ENCODE measurements at places on chromosomes 11 and 22.

- DNase-seq, result no peak
Measured at GRCh38 chr11:15295695-15296094, 181.0 kb downstream of the INSC start.

- no peak for DNase-seq
Measured at GRCh38 chr11:2091112-2091746, 48.0 kb downstream of the IGF2 start.

DNA sequence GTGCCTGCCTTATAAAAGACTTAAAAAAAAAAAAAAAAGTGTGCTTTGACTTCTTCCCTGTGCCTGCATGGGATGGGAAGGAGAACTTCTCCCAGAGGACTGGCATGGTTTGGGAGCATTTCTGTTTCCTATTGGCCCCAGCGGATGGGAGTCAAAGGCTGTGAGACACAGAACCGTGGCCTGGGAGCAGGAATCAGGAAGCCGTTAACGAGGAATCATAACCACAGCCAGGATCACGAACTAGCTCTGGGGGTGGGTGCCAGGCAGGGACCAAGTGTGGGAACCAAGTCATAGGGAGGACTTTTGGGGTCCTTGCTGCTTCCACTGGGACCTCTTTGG lies 526 bp downstream of the C1QTNF6 start:
- no peak for DNase-seq

GRCh38 chr11:69918231-69918937 lies 99.2 kb upstream of the FGF3 start:
- no peak for DNase-seq

GRCh38 chr11:60984636-60985035 lies 13.2 kb downstream of the CD6 start:
- no peak for DNase-seq

- DNase-seq, result no peak
Measured at GRCh38 chr11:45212566-45213315, 66.3 kb downstream of the PRDM11 start.

DNA sequence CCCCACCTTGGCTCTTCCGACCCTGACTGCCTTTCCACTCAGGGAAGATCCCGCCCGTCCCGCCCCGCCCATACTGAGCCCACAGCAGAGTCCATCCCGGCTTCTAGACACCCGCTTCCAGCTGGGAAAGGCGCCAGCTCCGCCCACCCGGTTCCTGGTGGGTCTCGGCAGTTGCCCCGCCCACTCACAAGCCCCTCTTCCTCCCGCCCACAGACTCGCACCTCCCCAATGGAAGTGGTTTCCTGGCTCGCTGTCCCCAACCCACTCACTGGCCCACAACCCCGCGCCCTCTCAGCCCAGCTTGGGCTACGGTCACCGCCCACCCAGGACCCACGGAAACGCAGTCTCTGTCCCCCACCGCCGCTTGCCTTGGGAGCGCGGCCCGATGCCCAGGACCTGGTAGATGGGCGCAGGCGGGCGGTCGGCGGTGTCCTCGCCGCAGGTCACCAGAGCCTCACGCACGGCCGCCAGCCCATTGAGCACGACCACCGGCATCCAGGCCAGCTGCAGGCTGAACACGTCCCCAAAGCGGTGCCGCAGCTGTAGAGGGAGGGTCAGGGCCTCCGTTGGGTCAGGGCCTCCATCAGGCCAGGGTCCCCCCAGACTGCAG lies 22.2 kb upstream of the CYP2D6 start:
- no peak for DNase-seq

- DNase-seq, result no peak
Measured at GRCh38 chr11:128827191-128827893, 39.8 kb downstream of the KCNJ1 start.

GRCh38 chr11:12399355-12399754 lies 22.0 kb downstream of the PARVA start:
- DNase-seq, result no peak

GRCh38 chr22:31239771-31240370 lies 27.8 kb downstream of the LIMK2 start:
- peak; percentile 59 for DNase-seq

- DNase-seq, result no peak
Measured at GRCh38 chr11:72229925-72230763, 5.6 kb downstream of the INPPL1 start.

GRCh38 chr11:126188332-126189108 lies 22.9 kb downstream of the RPUSD4 start:
- DNase-seq, result no peak

- DNase-seq, result no peak
Measured at GRCh38 chr11:115539844-115540243, 35.6 kb upstream of the CADM1 start.

DNA sequence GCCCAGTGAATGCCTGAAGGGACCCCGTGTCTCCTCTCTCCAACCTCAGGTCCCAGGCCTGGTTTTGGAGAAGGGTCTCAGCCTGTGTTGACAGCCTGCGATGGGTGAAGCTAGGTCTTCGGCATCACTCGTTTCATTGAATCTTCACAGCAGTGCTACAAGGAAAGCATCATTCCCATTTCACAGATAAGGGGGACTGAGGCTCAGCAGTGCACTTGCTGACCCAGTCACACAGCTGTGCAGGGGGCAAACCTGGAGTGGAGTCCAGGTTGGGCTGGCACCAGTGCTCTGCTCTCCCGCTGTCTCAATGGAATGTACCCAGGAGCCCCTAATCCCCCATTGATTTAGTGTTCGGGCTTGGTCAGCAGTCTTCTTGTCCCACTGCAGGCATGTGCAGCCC lies 10.9 kb upstream of the YWHAH start:
- DNase-seq, result no peak

DNA sequence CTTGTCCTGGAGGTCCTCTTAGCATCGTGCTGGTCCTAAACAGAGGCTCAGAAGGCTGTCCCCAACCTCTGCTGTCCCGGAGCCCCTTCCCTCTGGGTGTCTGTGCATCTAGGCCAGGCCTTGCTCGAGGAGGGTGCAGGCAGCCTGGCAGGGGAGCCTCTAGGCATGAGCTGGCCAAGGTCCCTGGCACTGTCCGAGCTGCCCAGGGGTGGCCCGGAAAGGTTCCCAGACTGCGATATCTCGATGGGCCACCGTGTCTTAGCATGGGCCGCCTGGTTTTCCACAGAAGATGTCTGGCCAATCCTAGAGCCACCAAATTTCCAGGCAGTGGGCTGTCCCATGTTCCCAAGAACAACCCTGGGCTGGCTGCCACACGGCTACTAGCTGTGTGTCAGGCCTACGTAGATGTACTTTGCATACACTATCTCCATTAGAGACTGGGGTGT lies 24.6 kb upstream of the SMIM38 start:
- no peak for DNase-seq

- no peak for DNase-seq
Measured at GRCh38 chr11:117544130-117544800, 216.6 kb downstream of the CEP164 start.

- DNase-seq, result peak; percentile 58
Measured at GRCh38 chr22:20298803-20299745, 20.8 kb downstream of the DGCR6L start.

DNA sequence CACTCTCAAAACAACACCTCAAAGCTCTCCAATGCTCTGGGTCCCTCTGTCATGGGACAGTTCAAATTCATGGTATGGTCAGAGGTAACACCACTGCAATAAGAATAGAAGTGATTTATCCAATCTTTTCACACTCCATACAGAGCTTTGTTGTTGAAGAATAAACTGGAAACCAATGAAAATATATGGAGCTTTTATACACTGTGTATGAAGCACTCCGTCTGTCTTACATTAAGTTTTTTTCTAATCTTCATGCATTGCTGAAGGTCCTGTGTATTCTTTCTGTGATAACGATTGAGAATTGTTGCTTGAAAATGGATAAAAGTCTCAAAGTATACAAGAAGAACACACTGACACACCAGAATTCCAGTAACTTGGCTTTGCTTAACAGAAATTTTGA lies 603.7 kb upstream of the LUZP2 start:
- no peak for DNase-seq

DNA sequence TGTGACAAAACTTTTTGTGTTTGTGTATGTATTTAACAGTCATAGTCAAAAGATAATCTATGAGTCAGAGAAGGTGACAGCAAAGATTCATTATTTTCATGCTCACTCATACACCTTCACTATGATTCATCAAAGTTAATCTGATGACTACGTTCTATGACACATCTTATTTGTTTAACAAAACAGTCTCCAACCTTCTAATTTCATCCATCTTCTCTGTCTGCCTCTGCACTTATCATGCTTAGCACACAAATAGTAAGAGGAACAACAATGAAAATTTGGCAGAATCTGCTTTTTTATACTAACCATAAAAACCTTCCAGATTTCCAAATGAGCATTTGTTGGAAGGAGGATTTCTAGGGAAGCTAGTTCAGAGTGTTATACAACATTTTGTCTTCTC lies 568.9 kb downstream of the LUZP2 start:
- peak; percentile 88 for DNase-seq

DNA sequence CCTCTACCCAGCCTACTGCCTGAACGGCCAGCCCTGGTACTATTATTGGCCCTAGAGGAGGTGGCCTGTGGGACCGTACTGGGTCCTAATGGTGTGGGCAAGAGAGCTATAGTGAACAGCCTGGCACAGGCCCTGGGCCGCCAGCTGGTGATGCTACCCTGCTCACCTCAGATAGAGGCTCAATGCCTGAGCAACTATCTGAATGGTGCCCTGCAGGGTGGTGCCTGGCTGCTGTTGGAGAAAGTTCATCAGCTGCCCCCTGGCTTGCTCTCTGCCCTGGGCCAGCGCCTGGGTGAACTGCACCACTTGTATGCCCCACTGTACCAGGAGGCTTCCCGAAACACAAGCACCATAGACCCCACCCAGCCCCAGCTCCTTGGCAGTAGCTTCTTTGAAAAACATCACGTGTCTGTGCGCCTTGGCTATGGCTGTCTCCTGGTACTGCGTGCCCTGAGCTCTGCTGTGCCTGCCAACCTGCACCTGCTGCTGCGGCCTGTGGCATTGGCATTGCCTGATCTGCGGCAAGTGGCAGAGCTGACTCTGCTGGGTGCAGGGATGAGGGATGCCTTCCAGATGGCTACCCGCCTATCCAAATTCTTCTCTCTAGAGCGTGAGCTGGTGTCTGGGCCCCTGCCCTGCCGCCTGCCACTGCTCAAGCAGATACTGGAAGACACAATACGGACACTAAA lies 49.0 kb downstream of the DNHD1 start:
- DNase-seq, result no peak

- DNase-seq, result no peak
Measured at GRCh38 chr11:95426823-95427462, 195.9 kb upstream of the SESN3 start.

GRCh38 chr11:96187822-96188221 lies 155.2 kb downstream of the MAML2 start:
- DNase-seq, result peak; percentile 92

- DNase-seq, result no peak
Measured at GRCh38 chr22:19520007-19520406, 4.2 kb downstream of the CLDN5 start.

DNA sequence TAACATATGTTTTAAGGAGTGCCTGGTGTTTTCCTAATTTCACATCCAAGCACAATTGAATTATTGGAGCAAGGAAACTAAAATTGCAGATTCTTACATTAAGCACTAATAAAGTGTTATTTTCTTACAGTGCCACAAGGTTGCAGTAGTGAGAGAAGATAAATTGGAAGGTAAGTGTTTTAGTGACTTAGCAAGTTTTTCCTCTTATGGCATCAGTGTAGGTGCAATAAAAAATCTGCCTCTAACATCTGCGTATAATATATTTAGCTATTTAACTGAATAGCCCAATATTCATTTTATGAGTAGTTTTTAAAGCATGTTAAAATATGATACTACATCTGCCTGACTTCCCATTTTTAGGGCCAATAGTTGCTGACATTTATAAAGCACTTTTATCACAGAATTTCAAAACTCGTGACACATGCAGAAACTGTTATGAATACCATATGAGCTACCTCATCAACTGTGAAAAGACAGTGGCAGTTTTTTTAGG lies 19.0 kb downstream of the POLD3 start:
- peak; percentile 91 for DNase-seq

- DNase-seq, result peak; percentile 26
Measured at GRCh38 chr11:102318469-102318868, 1.2 kb downstream of the BIRC3 start.

DNA sequence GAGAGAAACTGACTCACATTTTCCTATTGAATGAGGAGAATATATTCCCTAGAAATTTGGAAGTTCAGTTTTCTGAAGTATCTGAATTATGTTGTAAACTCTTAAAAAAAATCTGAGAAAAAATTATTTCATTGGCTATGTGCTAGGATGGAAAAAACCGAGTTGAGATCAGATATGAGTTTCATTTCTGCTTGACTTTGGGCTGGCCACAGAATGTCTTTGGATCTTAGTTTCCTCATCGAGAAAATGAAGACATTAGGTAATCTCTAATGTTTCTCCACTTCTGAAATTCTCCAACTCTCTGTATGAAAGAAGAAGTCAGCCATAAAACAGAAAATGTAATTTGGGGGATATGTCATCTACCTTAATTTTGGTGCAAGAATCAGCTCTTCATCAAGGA lies 28.8 kb downstream of the SLN start:
- no peak for DNase-seq

DNA sequence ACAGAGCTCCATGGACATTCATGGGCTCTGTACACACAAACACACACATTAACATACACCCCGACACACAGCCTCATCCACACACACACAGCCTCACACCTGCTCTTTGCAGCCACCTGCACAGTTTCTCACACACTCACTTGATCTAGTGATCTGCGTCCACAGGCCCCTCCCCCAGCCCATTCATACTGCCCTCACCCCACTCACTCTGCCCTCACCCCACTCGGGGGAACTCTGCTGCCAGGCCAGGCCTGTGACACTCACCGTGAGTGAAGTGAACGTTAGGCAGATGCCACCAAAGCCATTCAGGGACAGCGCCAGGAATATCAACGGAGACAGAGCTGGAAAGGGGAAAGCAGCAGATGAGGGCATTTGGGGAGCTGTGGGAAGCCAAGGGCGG lies 15.0 kb downstream of the SLC43A1 start:
- no peak for DNase-seq

GRCh38 chr11:79397252-79397651 lies 43.6 kb downstream of the TENM4 start:
- peak; percentile 11 for DNase-seq

DNA sequence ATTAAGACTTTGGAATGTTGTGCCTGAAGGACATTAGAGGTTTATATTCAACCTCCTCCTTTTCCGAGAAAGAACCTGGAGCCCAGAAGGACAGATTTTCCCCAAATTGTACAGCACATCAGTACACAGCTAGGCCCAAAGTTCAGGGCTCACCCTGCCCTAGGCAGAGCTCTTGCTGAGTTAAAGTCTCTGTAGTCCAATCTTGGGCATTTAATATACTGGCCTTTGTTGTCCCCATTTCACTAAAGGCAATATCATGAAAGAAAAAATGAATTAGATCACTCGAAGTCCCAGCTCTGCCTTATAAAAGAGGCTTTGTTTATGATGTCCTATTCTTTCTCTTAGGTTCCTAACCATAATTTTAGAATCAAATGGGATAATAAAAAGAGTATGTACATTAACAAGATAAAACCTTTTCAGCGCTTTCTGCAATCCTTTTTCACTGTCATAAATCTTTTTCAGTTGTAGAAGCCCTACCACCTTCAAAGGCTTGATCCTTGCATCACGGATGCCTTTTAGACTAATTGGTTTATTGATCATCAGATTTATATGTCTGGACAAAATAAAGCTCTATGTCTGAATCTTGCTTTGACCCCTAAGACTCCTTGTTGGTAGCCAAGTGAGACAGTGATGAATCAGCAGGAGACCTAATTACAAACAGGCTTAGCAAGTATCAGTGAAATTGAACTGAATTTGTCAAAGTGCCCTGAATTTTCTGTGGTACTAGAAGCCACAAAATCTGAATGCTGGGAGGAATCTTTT lies 39.8 kb downstream of the RELT start:
- DNase-seq, result peak; percentile 60

- DNase-seq, result no peak
Measured at GRCh38 chr11:83676056-83676601, 390.0 kb upstream of the CCDC90B start.

- DNase-seq, result no peak
Measured at GRCh38 chr22:48803948-48804810, 1023.5 kb downstream of the BRD1 start.

All from fibroblast of the aortic adventitia (primary cell).